ENCODE measurements at places on chromosomes 13 and 19. TPM values are rescaled to one million over a fixed set of nuclear protein-coding genes. Genes with fewer than 3 reads are reported as not detected.
A peak's percentile ranks its signal among the peaks of the same experiment; 100 is the strongest.

- no peak for DNase-seq
- no peaks in the 10 kb centered on the region for H3K27me3 ChIP-seq
- H3K4me3 ChIP-seq, result no peak overlapping the region
- no peaks in the 10 kb centered on the region for H3K36me3 ChIP-seq
- H3K27ac ChIP-seq, result no peak overlapping the region
These were observed 9.8 kb downstream of the BICRA start for GRCh38 chr19:47618771-47619170.

GRCh38 chr19:4272894-4273293, 6.2 kb upstream of the SHD start:
- H3K36me3 ChIP-seq, result peaks cover 9% of the 10 kb centered on the region
- H3K4me1 ChIP-seq, result no peaks in the 10 kb centered on the region
- H3K27ac ChIP-seq, result no peak overlapping the region
- no peaks in the 10 kb centered on the region for H3K27me3 ChIP-seq
- DNase-seq, result no peak
- no peak overlapping the region for H3K4me3 ChIP-seq

DNA sequence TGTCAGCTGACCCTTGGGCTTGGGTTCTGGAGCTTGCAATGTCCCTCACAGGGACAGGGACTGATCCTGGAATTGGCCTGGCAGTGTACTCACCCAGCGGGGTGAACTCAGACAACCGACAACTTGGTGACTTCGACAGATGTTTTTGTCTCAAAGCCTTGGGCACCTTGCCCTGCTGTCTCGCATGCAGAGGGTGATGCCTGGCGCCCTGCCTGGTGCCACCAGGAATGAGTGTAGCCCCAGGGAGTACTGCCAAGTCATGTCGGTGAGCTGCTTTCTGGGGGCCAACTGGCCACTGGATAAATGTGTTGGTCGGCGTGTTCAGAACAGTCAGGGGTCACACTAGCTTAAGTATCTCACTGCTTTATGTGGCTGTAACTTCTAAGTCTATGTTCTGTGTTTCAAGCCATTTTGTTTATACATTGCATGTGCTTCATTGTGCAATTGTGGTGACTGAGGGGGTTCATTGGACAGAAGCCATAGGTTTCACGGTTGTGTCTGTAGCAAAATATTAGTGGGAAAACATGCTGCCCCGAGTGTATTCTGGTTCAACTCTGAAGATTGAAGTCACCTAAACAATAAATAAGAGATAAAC, 96.3 kb upstream of the TNFSF11 start:
- H3K4me3 ChIP-seq, result no peak overlapping the region
- no peak for DNase-seq
- no peak overlapping the region for H3K27ac ChIP-seq
- H3K27me3 ChIP-seq, result no peaks in the 10 kb centered on the region

The CD70 gene
- total RNA-seq, result 285 TPM

- H3K27me3 ChIP-seq, result no peaks in the 10 kb centered on the region
- H3K36me3 ChIP-seq, result no peaks in the 10 kb centered on the region
- no peaks in the 10 kb centered on the region for H3K4me1 ChIP-seq
- DNase-seq, result no peak
- H3K27ac ChIP-seq, result no peak overlapping the region
- H3K4me3 ChIP-seq, result no peak overlapping the region
These were observed 14.7 kb upstream of the B3GLCT start for GRCh38 chr13:31184981-31185645.

- no peaks in the 10 kb centered on the region for H3K36me3 ChIP-seq
- H3K27me3 ChIP-seq, result no peaks in the 10 kb centered on the region
- H3K27ac ChIP-seq, result no peak overlapping the region
- no peaks in the 10 kb centered on the region for H3K4me1 ChIP-seq
These were observed 401 bp downstream of the C19orf85 start for GRCh38 chr19:55464039-55464661.

- no peaks in the 10 kb centered on the region for H3K4me1 ChIP-seq
- no peak within 1 kb of the TSS for H3K4me3 ChIP-seq
- no peak within 1 kb of the TSS for H3K27ac ChIP-seq
- no peak for DNase-seq
- H3K27me3 ChIP-seq, result peaks cover 1% of the 10 kb centered on the region
- H3K36me3 ChIP-seq, result no peaks in the 10 kb centered on the region
These were observed at the start of gene LILRB2 for GRCh38 chr19:54281007-54281728. TSS of gene LILRB2 (minus strand) at chr19:54281110. CDS start at chr19:54280496, 614 bp downstream.

- H3K4me3 ChIP-seq, result no peak within 1 kb of the TSS
- H3K27ac ChIP-seq, result no peak within 1 kb of the TSS
- H3K27me3 ChIP-seq, result peaks cover 17% of the 10 kb centered on the region
- no peaks in the 10 kb centered on the region for H3K4me1 ChIP-seq
These were observed at the start of gene MEIS3 for GRCh38 chr19:47419030-47419783. TSS of gene MEIS3 (minus strand) at chr19:47419527. CDS start at chr19:47419081, 446 bp downstream.

GRCh38 chr19:13045812-13046211, 50.5 kb downstream of the NFIX start:
- no peak overlapping the region for H3K27ac ChIP-seq
- no peak overlapping the region for H3K4me3 ChIP-seq
- H3K27me3 ChIP-seq, result peaks cover under 1% of the 10 kb centered on the region

The OR7A5 gene
- total RNA-seq, result not detected

DNA sequence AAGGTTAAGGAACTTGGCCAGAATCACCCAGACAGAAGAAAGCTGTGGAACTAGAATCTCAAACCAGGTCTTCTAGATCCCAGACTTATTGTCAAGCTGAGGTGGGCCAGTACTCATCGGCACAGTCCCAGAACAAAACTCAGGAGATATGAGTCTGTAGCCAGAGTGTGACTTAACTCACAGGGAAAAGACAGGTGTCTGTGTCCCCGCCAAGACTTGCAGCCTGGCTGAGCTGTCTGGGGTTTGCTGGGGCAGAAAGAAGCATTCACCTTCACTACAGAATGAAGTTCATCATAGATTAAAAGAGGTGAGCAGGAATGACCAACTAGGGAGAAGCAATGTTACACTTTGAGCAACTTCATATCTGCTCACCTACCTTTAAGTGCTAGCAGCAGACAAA, 257.2 kb downstream of the FOXO1 start:
- no peaks in the 10 kb centered on the region for H3K27me3 ChIP-seq
- H3K36me3 ChIP-seq, result no peaks in the 10 kb centered on the region
- H3K4me3 ChIP-seq, result no peak overlapping the region
- H3K4me1 ChIP-seq, result no peaks in the 10 kb centered on the region

DNA sequence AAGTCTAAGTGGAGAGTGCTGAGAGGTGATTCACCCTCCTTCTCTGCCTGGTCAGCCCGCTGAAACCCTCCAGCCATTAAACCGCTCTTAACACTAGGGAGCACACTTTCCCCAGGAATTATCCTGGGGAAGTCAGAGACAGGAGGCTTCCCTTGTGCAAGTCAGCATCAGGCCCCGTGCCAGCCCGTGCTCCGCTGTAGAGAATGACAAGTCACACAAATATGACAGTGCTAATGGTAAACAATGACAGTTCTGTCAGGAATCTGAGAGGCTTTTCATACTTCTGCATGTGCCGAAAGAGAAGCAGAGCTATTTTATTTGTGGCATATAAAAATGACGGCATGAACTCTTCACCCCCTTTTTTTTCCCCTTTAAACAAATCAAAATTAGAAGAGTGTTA, 816.9 kb upstream of the SLC10A2 start:
- no peaks in the 10 kb centered on the region for H3K36me3 ChIP-seq
- H3K4me1 ChIP-seq, result no peaks in the 10 kb centered on the region
- H3K27ac ChIP-seq, result no peak overlapping the region
- no peak for DNase-seq
- H3K27me3 ChIP-seq, result no peaks in the 10 kb centered on the region
- H3K4me3 ChIP-seq, result no peak overlapping the region

GRCh38 chr19:39160523-39160861, 34.9 kb downstream of the PAK4 start:
- no peak for DNase-seq
- H3K36me3 ChIP-seq, result no peaks in the 10 kb centered on the region
- no peak overlapping the region for H3K4me3 ChIP-seq
- no peak overlapping the region for H3K27ac ChIP-seq

The FAM216B gene
- total RNA-seq, result not detected

DNA sequence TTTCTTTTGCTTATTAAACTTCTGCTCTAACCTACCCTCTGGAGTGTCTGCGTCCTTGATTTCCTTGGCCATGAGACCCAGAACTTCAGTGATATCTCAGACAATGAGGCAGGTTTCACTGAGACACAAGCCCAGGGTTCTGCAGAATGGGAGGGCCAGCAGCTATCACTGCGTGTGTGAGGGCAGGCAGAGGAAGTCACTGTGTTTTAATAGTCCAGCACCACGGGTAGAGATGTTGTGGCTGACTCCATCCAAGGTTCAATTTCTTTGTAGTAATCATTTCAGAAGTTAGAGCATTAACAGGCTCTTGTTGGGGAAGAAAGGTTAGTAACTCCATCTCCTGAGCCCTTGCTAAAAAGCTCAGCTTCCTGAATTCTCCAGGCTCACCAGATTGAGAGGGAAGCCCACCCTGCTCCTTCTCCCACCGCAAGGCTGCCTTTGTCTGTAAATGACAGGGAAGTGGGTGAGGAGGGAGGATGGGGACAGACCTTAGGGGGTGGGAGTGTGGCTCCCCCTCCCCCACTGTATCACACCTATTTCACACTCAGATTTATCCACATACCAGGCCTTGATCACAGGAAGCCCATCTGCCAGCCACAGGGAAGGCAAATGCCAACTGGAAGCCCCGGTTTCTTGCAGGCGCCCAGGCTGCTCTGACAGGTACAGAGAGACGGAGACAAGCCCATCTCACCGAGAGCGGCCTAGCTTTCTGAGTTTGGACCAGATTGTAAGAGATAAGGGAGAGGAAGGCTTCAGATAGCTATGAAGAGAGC, 2.1 kb downstream of the C19orf12 start:
- DNase-seq, result no peak
- H3K4me3 ChIP-seq, result peak overlapping the region; percentile 78
- H3K36me3 ChIP-seq, result peaks cover 2% of the 10 kb centered on the region
- H3K27me3 ChIP-seq, result no peaks in the 10 kb centered on the region
- H3K4me1 ChIP-seq, result peaks cover 11% of the 10 kb centered on the region
- no peak overlapping the region for H3K27ac ChIP-seq

DNA sequence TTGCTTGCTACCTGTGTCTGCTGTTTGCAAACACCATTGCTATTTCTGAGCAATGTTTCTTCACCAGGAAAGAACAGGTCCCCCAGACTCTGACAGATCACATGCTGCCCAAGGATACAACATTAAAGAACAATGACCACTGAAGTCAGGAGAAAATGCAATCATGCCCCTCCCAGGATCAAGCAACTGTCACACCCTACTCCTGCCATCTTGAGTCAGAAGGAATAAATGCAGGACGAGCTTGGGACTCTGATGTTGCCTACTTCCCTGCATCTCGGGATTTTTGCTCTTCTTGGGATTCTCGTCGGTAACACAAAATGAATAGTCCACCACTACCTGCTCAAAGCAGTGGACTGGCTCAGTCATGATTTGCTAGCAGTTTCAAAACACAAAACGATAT, 490.6 kb downstream of the COG6 start:
- no peak overlapping the region for H3K4me3 ChIP-seq
- DNase-seq, result no peak
- H3K27me3 ChIP-seq, result no peaks in the 10 kb centered on the region
- H3K36me3 ChIP-seq, result no peaks in the 10 kb centered on the region
- H3K27ac ChIP-seq, result no peak overlapping the region

- no peaks in the 10 kb centered on the region for H3K27me3 ChIP-seq
- no peak overlapping the region for H3K4me3 ChIP-seq
- H3K27ac ChIP-seq, result no peak overlapping the region
These were observed 15.5 kb downstream of the ATP8B3 start for GRCh38 chr19:1796395-1797142.

GRCh38 chr13:98892821-98893220, 85.0 kb downstream of the DOCK9 start:
- H3K27ac ChIP-seq, result no peak overlapping the region
- H3K27me3 ChIP-seq, result no peaks in the 10 kb centered on the region
- no peaks in the 10 kb centered on the region for H3K4me1 ChIP-seq
- no peak overlapping the region for H3K4me3 ChIP-seq

DNA sequence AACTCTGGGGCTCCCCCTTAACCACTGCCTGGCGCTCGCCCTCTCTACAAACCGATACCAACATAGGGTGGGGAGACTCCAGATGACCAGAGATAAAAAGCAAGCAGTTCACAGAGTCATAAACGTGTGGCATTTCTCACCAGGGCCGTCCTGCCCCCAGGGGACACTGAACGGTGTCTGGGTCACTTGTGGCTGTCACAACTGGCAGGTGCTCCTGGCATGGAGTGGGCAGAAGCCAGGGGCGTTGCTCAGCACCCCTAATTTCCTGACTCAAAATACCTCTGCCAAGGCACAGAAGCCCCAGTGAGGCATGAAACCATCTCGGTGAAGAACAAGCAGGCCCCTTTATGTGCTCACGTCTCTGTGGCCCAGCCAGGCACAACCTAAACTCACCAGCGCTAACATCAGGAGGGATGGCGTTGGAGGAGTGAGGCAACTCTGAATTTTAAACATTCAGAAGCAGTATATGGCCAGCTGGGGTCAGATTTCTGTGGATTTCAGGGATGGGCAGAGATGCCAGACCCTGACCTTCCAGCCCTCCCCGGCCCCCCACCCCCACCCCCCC, 1.8 kb downstream of the PIP5K1C start:
- H3K4me3 ChIP-seq, result peak overlapping the region; percentile 31
- H3K36me3 ChIP-seq, result no peaks in the 10 kb centered on the region
- peak overlapping the region; percentile 31 for H3K27ac ChIP-seq

- no peak for DNase-seq
- H3K27me3 ChIP-seq, result no peaks in the 10 kb centered on the region
These were observed 9.4 kb downstream of the SIRT6 start for GRCh38 chr19:4172861-4173473.

DNA sequence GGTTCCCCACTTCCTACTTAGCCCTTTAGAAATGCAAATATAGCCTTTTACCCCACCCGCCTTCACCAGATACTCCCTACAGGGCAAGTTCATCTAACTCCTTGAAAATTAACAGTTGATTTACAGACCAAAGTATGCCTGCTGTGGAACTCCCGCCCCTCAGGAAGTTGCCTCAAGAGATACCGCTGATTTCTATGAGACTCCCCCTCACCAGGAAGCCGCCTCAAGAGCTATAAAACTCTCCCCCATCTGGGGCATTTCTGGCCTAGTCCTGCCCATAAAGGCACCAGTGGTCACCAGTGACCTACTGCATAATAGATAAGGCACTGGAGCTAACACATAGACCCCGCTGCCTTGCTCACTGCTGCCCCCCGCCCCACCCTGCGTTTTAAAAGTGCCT, 201.7 kb upstream of the UBL3 start:
- no peaks in the 10 kb centered on the region for H3K4me1 ChIP-seq
- H3K36me3 ChIP-seq, result no peaks in the 10 kb centered on the region
- no peak for DNase-seq
- H3K27me3 ChIP-seq, result no peaks in the 10 kb centered on the region
- no peak overlapping the region for H3K4me3 ChIP-seq

DNA sequence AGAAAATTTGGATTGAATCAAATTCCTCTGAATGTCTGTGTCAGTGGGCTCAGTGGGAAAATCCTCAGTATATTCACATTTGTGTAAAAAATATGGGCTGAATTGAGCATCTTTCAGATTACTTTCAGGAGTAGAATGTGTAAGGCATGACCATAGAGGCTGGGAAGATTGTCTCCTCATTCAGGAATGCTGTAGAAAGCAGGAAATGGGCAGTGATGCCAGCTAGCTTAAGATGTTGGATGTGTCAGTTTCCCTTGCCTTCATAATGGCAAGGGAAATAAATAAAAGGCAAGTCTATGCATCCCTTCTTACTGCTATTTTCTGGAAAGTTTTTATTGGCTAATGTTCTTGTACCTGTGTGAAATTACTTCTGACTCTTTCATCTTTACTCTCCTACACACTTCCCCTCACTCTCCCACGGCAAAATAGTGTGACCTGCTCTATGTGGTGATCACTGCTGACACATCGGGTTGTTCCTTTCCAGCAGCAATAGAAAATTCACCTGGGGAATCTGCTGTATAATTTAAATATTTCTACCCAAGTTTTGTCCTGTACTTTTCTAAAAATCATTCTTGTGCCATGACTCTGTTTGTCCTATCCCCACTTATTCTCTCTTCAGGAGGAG, 103.2 kb downstream of the LMO7 start:
- H3K27me3 ChIP-seq, result no peaks in the 10 kb centered on the region
- peak overlapping the region; percentile 10 for H3K4me3 ChIP-seq
- peak; percentile 24 for DNase-seq
- H3K4me1 ChIP-seq, result peaks cover 19% of the 10 kb centered on the region
